ENCODE measurements at places on chromosomes 16 and 17.

DNA sequence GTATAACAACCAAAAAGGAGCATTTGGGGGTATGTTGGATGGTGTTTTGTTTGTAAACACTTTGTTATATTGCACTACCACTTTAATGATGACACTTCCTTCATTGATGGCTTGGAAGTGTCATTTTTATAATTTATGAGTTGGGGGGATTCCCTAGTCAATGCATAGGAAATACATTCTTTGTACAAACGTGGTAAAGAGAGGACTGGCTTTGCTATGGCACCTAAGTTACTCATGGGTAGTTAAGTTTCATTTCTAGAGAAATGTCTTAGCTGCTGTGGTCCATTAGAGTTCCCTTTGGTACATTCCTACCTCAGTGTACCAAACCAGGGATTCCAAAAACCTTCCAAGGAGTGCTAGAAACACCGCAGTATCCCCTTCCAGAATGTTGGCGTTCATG lies 63.7 kb upstream of the CMIP start:
- no peak for DNase-seq

GRCh38 chr16:85996843-85997242 lies 97.9 kb downstream of the IRF8 start:
- DNase-seq, result no peak

DNA sequence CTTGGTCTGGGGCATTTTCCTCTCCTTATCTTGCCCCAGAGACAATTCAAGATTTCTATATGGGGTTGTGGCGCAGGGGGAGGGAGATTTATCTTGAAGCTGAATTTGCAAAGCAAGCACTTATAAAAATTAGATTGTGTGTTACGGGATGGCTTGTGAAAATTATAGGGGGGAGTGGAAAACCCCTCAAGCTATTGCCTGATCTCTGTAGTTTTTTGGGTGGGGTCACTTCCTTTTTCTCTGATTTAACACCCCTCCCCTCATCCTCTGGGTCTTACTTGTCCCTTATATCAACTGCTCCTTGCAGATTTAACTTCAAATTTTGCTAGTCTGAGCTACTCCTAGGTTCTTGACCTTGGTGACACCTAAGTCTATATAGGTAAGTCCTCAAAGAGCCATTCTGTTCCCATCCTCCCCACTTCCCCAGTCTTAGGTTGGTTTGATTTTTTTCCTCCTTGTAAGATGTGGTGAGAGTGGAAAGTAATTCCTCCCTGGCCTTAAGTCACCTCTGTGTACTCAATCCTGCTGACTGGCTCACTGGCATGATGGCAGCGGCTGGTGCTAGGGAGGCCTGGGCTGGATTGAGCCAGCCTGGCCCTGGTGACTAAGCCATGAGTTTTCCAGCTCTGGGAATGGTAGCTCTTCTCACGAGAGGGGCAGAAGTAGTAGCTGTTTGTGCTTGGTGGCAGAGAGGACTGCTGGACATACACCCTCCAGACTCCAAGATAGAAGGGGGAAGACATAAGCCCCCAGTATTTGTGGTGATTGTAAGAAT lies 2.3 kb downstream of the ARL4D start:
- no peak for DNase-seq

- DNase-seq, result no peak
These were observed 431 bp downstream of the TEKT3 start for GRCh38 chr17:15340966-15341365.

DNA sequence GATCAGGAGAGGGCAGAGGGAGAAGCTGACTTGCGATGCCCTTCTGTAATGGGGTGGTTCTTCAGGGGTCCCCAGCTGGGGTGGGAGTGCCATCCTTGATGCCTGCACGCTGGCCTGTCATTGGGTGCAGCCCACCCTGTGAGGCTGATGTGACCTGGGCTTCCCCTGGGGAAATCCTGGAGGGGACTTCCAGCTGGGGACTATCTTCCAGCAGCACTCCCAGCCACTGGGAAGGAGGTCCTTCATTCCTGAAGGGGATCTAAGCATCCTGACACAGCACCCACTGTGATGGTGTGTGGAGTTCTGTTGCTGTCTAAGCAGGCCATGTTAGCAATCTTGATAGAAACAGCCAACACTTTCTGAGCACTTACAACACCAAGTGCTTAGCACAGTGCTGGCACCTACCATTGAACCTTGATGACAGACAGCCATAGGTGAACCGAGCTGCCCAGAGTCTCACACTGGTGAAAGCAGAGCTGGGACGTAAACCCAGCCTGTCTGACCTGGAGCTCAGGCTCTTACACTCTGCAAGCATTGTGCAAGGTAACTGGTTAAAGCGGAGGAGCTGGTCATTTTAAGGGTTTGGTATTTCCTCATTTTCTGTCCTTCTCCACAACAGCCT lies 211.3 kb downstream of the CCDC182 start:
- DNase-seq, result no peak

DNA sequence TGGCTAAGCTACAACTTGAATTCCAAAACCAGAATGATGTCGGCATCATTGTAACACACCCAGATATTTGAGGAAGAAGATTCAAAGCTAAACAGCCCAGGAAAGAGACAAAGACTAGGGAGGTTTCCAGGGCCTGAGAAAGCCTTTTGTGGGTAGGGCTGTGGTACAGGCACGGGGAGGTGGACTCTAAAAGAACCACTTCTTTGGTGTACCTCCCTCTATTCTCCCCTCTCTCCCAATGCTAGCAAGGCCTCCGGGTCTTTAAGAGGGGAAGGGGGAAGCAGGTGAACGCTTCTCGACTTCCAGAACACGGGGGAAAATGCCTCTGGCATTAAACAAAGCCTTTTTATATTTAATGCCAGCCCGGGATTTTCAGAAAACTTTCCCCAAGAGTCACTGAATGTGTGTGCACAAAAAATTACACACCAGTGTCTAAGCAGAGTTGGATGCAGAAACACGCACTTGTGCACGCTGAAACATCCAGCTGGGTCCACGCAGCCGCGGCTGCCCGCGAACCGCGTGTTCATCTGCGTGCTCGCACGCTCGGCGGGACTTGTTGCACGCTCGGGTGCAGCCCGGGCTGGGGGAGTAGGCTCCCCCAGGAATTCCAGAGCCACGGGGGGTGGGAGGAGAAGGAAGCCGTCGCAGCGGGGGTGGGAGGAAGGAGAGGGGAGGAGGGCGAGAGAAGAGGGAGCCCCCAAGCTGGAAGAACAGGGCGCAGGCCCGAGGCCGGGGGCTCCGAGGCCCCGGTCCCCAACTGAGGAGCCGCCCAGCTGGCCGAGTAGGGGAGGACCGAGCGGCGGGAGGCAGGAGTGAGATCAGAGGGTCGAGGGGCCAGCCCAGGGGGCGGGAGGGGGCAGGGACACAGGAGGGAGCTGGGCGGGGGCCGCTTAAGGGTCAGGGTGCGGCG lies 20.1 kb upstream of the ZNF423 start:
- no peak for DNase-seq

DNA sequence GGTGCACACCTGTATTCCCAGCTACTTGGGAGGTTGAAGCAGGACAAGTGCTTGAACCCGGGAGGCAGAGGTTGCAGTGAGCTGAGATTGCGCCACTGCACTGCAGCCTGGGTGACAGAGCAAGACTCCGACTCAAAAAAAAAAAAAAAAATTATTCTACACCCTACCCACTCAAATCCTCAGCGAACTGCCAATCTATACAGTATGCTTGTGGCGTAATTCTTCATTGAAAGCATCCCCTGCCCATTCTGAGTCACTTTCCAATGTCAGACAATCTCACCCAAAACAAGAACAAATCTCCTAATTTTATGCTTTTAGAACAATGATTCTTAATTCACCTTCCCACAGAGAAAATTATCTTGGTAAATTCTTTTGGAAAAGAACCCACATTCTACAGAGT lies 12.0 kb downstream of the AMFR start:
- no peak for DNase-seq

DNA sequence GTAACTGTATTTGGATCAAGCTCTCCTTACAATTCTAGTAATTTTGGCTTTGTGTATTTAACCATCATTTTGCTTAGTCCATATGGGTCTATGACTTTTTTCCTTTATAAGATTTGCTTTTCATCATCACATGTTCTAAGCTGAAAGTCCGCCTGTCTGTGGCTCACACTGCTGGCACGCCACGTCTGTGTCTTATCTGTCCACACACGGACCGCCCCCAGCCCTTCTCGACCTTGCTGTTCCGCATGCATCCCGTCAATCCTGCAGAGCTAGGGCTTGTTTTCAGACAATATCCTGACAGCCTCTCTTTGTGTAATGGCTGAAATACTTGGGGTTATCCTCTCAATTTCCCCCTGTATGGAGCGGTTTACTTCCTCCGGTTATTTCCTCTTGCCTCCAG lies 8.4 kb upstream of the ALDH3A1 start:
- no peak for DNase-seq

DNA sequence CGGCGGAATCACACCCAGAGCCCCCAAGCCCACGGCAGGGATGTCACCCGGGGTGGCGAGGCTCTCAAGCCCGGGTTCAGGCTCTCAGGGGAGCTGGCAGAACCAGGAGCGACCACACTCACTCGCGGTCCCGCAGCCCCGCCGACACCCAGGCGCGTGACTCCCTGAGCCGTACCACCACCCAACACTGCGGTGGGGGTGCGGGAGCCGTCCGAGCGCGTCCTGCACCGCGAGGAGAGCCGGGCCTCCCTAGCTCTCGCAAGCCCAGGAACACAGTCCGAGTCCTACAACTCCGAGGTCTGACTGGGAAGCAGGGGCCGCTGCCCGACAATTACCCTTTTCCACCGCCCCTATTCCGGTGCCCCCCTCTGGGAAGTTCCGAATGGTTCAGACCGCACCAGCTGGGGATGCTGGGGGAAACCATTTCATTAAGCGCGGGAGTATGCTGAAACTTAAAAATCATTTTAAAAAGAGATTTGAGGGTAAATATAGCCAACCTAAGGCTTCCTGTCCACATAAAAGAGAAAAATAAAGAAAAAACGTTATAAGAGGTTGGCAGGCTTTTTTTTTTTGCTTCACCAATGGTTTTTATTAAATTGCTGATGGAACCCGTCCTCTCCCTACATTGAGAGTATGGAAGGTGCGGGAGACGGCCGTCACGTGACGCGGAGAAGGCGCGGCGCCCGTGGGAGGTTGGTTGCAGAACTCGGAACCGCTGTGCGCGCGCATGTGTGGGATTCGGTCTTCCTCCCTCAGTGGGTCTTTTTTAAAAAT lies at the start of gene FLCN:
TSS of gene FLCN (minus strand) at position 143 of the 774 bp plus-strand sequence. CDS start 9,031 bp downstream, outside the sequence.
- DNase-seq, result peak; percentile 90

GRCh38 chr16:67101311-67102082 lies 8.2 kb upstream of the PHAF1 start:
- DNase-seq, result no peak

GRCh38 chr17:67628580-67629013 lies 89.1 kb upstream of the NOL11 start:
- DNase-seq, result no peak

DNA sequence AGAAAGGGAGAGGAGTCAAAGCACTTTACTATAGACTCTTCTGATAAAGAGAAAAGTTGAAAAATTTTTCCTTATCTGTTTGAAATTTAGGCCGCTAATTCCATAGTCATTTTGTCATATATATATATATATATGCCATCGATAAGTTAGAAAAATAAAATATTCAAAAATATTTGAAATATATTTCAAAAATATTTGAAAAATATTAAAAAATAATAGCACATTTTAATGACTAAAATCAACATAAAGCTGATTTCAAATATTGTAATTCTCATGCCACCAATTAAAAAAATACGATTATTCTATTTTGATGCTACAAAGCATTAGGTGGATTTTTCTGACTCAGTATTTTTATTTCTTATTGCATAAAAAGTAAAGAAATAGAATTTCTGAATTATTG lies 87.1 kb downstream of the KIF2B start:
- DNase-seq, result no peak

DNA sequence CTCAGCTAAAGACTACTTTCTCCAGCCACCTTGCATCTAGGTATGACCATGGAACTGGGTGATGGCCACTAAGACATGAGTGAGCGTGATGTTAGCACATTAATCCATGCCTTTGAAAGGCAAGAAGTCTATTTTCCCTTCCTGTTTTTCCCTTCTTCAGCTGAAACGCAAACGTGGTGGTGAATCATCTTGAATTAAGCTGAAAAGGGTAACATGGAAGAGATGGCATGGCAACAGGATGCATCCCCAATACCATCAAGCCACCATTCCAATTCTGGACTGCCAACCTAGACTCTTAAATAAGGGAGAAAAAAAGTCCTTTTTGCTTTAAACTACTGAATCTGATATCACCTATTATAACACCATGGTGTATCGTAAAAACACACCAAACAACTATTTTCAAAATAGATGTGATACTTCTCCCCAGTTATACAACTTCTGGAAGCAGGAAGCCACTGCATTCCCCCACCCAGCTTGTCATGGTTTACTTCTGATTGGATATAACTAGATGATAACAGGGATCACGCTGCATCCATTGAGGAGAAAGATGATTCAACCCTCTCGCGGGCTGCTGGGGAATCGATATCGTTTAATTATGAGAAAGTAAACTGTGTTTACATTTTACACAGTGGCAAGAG lies 368.6 kb downstream of the CDH13 start:
- DNase-seq, result no peak

DNA sequence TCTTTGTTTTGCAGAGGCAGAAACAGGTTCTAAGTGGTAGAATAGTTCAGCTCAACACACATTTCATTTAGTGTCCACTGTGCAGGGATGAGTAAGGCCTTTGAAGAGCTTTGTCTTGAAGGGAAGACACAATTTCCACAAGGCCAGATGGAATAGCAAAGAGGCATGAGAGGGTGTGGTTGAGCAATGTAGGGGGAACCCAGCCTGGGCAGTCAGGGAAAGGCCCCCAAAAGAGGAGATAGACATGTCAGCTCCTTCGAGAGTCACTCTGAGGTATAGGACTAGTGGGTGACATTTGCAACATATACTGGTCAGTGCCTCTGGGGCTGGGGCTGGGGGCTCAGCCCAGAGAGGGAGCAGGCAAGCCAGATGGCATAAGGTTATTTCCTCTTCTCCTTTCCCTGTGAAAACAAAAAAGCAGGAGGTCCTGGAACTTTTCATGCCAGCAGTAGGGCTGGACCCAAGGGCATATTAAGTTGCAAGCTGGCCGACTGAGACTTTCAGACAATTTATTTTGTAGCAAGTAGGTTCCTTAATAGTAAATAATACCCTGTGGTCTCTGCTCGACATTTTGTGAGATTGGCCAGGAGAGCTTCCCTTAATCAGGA lies 7.1 kb downstream of the ALKBH5 start:
- no peak for DNase-seq

DNA sequence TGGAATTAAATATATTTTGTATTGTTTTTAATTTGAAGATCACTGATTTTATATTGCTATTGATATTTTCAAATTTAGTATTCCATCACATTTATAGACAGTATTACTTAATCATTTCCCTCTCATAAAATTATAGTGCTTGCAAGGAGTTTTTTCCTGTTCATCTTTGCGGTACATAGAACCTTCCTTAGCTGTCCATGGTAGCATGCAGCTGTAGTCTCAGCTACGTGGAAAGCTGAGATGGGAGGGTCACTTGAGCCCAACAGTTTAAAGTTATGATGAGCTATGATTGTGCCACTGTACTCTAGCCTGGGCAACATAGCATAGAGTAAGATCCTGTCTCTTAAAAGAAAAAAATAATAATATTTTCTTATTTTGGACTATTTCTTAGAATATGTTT lies 215.8 kb upstream of the CHMP6 start:
- DNase-seq, result no peak

DNA sequence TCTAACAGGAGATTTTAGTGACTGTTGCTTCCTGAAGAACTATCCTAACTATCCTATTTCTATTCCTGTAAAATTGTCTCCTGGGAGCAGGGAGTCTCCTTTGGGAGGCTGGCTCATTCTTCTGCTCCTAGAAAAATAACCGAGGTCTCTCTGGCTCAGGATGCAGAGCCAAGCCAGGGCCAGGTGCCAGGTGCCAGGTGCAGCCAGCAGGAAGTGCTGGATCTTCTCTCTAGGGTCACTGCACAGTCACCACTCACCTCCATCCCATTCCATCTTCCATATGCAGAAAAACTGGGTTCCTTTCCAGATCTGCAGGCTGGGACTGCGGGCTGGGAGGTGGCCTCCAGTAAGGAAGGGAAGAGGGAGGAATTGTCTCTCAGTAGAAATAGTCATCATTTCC lies 3.8 kb upstream of the TMC7 start:
- no peak for DNase-seq

Data from stimulated activated CD4-positive, alpha-beta T cell treated with anti-CD3 and anti-CD28 coated beads, Interleukin-4, amount 100 ng/mL, for 4 hours (primary cell).